Lung (tissue), 17 donors: ENCODE measurements at places on chromosomes 11 and 22. TPM values are rescaled to one million over a fixed set of nuclear protein-coding genes. Genes with fewer than 3 reads are reported as not detected.

The DEFB131B gene
- not detected for polyA plus RNA-seq

DNA sequence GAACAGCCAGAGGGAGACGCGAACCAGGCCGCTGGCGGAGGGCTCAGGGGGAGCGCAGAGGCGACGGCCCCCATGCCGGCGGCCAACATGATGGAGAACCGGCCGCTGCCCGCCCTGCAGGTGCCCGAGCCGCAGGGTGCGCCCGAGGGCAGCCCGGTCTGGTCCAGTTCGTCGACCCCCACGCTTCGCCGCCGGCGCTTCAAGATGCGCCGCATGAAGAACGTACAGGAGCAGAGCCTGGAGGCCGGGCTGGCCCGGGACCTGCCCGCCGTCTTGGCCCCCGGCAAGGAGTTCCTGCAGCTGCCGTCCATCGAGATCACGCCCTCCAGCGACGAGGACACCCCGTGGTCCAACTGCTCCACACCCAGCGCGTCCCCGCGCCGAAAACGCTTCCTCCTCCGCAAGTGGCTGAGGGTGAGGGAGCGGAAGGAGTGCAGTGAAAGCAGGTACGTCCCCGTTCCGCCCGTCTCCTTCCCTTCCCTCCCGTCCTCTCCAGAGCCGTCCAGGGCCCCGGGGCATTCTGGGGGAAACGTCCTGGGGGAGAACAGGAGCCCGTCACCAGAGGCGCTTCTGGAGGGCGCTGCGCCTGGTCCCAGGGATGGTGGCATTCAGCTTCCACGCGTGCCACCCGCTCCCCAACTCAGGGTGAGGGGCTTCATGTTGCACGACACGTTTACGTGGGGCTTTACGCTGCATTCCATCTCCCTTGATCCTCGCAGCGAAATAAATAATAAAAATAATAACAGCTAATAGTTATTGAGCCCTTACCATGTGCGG lies 840 bp downstream of the GRAMD1B start:
- peak; percentile 67 for DNase-seq

DNA sequence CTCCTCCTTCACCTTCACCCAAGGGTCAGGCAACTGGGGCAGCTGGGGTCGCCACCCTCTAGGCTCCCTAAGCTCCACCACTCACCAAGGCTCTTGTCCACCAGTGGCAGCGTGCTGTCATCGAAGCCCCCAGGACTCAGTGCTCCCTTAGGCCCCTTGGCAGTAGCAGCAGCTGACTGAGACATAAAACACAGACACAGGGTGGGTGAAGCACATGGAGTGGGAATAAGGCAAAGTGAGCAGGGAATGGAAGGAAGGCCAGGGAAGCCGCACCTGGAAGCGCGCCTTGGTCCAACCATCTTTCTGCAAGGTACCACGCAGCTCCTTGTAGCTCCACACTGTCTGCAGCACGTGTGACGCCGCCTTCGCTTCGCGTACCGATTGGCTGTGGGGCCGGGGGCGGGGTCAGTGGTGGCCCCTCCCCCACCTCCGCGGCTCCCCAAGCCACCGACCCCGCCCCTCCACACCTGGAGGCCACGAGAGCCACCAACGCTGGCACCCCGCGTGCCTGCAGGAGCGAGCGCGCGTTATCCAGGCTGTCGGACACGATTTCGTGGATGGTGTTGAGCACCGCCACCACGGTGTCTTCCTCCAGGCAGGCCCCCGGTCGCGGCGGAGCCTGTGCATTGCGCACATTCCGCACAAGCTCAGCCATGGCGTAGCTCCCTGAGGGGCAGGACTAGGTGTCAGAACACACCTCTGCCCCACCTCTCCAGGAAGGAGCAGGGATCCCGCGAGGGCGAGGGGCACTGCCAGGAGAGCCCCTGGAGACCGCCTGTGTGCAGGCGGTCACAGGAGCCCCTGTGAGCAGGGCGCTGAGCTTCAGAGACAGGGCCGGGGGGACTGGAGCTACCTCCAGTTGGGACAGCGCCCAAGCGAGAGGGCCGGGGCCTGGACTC lies 31.3 kb upstream of the TXNRD2 start:
- DNase-seq: no peak

DNA sequence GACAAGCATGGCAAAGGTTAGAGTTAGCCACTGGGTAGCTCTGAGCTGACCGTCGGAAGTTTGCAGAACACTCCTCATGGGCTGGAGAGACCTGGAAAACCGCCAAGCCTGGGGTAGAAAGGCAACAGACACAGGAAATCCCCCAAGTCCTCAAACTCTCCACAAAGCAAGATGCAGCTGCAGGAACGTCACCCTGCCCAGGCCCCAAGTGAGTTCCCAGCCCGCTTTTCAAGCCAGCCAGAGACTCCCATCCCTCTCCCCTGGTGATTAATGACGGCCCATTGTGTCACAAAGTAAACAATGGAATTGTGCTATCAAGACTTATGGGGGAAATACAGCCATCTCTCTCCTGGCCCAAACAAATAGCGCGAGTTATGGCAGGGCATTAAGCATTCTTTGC lies 633.0 kb downstream of the TBC1D22A start:
- DNase-seq: peak; percentile 87

GRCh38 chr11:119409731-119410130 lies 13.2 kb downstream of the THY1 start:
- no peak for DNase-seq

- no peak for DNase-seq
Observed at GRCh38 chr11:120021391-120021953, 116.4 kb downstream of the TRIM29 start.

The DCHS1 gene
- polyA plus RNA-seq: 8.2 TPM

DNA sequence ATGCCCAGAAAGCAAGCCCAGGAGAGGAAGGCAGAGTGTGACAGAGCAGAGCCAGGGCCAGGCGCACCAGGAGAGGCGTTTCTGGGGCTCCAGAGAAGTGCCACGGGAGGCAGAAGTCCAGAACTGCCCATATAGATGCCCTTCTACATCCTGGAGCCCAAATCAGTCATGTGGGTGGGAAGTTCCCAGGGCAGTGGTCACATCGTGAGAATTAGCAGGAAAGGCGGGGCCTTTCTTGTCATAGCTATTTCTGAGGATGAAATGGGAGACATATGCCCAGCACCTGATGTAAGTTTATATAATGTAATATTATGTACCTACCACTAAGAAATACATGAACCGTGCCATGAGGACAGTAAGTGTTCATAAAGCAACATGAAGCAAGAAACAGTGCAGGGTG lies 13.1 kb downstream of the ZDHHC24 start:
- no peak for DNase-seq

DNA sequence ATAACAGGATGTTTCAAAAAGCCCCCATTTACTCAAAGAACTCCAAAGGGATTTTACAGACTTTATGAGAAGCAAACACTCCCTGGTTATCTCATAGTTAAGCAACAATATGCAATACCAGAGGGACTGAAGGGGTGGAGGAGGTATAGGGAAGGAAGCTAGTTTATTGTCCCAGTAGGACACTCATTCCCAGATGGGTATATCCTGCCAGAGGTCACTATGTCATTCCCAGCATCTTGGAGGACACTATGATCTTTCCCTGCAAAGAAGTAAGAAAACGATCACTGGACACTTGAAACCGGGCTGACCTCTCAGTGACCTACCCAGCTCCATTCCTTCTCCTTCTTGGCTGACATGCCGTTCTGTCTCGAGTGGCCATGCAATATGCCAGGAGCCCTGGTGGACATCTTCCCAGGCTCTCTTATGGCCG lies 114.5 kb downstream of the NAT10 start:
- peak; percentile 61 for DNase-seq

DNA sequence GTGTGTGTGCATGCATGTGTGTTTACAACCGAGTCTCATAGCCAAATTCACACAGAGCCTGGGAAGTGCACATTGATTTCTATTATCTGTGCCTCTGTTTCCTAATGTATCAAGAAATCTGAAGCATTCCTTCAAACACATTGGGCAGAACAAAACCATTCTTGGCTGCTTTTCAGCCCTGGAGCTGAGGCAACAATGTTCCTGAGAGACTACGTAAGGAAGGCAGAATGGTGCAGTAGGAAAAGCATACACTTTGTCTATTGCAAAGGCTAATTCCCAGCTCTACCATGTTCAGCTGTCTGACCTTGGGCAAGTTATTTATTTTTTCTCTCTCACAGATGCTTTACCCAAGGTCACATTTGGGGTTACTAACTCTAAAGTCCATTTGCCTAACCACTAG lies 575.5 kb downstream of the SOX6 start:
- no peak for DNase-seq

DNA sequence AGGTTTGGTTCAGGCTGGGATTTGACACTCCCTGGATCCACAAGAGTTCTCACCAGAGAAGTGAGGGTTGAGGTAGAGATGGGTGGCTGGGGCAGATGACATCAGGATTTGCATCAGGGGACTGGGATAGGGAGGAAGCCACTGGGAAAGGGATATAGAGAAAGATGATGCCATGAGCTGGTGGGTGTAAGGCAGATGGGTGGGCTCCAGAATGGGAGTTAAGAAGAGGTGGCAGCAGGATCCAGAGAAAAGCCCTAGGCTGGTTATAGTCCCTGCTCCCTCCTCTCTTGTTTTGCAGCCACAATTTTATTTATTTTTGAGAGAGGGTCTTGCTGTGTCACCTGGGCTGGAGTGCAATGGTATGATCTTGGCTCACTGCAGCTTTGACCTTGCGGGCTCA lies 1.8 kb upstream of the C1QTNF4 start:
- no peak for DNase-seq

The SDF2L1 gene
- polyA plus RNA-seq: 200 TPM

GRCh38 chr11:61555051-61555969 lies 25.6 kb downstream of the SYT7 start:
- no peak for DNase-seq

DNA sequence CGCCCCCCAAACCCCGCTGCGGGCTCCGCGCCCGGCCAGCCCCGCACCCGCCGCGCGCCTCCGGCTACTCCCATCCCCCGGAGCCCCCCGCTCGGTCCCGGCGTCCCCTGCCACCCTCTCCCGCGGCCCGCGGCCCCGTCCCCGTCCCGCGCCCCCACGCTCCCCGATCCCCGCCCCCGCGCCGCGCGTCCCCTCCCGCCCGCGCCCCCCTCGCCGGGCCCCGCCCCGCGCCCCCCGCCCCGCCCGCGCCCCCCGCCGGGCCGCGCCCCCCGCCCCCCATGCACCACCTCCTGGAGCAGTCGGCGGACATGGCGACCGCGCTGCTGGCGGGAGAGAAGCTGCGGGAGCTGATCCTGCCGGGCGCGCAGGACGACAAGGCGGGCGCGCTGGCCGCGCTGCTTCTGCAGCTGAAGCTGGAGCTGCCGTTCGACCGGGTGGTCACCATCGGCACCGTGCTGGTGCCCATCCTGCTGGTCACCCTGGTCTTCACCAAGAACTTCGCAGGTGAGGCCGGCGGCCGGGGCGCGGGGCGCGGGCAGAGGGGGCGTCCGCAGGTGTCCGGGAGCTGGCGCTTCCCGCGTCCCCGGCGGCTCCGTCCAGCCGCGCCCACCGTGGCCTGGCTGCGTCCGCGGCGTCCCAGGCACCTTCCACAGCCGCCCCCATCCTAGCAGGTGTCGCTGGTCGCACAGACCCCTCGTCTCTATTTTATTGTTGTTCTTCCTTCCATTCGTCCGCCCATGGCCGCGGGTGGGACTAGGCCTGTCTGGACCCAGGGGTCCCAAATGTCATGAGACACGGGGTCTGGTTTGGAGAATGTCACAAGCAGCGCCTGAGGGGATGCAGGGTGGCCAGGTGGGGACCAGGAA lies at the start of gene PANX2:
PANX2 (plus strand) TSS at position 279 of the 866 bp plus-strand sequence; CDS start at position 279, 0 bp downstream.
- DNase-seq: no peak

DNA sequence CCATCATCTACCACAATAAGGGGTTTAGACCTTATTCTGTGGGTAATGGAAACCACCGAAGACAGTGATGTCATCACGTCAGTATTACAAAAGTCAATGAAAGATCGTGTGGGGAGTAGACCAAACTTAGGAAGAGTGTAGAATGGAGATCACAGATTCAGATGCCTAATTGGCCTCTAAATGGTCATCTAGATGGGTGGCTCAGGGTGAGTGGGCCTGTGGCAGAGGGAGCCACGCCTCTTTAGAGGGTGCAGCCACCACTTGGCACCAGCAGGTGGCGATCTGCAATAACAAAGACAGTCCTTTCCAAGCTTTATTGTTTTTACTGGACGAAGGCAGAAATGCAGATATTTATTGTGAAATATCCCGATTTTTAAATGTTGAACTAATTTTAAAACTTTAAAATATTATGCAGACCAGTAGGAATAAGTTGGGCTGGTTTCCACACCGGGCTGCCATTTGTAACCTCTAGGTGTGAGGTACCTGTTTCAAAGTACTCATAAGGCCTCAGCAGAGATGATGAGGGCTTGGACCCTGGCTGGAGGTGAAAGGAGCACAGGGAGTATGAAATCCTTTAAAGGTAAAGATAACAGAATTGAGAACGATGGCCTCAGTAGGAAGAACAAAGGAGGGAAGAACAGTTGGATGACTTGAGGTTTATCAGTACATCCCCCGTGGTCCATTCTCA lies 222.0 kb downstream of the DBX1 start:
- peak; percentile 43 for DNase-seq

- no peak for DNase-seq
Observed at GRCh38 chr11:46388619-46389449, 2.7 kb downstream of the CHRM4 start.

- DNase-seq: no peak
Observed at GRCh38 chr11:12456651-12457579, 79.5 kb downstream of the PARVA start.

- no peak for DNase-seq
Observed at GRCh38 chr11:67267188-67268080, 1.2 kb downstream of the GRK2 start.

The MTA2 gene
- 62.2 TPM for polyA plus RNA-seq

The OR51F2 gene
- not detected for polyA plus RNA-seq

The NAV2 gene
- polyA plus RNA-seq: 6.8 TPM

- no peak for DNase-seq
Observed at GRCh38 chr22:20611418-20611817, 104.0 kb downstream of the MED15 start.

DNA sequence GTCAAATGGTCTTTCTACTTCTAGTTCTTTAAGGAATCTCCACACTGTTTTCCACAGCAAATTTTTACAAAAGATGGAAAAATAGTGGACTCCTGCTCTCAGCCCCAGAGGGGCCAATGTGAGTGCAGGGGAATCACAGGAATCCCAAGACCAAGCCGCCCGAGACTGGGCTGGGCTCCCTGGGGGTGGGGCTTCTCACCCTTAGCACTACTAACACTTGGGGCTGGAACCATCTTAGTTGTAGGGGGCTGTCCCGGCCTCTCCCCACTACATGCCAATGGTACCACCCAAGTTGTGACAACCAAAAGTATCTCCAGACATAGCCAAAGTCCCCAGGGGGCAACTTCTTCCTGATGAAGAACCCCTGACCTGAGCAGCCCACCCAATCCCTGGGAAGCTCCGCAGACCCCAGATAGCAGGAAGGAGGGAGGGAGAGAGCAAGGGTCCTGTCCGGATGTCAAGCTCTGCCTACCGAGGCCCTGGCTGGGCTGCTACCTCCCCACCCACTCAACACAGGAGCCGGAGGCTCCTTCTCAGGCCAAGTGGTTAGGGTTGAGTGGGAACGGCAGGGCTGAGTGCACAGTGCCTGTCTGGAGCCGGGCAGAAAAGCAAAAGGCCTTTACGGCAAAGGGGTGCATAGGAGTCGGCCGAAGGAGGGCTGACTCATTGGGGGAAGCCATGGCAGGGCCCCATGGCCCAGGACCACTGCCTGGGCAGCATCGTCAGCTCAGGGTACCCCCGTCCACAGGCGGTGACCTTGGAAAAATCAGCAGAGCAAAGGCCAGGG lies 122.5 kb upstream of the FGF3 start:
- no peak for DNase-seq

The BTBD18 gene
- not detected for polyA plus RNA-seq

The WNT11 gene
- 2.7 TPM for polyA plus RNA-seq

The TTC28 gene
- polyA plus RNA-seq: 5.7 TPM
